ENCODE measurements at places on chromosomes 7 and 10. TPM values are rescaled to one million over a fixed set of nuclear protein-coding genes. Genes with fewer than 3 reads are reported as not detected.
A peak's percentile ranks its signal among the peaks of the same experiment; 100 is the strongest.

DNA sequence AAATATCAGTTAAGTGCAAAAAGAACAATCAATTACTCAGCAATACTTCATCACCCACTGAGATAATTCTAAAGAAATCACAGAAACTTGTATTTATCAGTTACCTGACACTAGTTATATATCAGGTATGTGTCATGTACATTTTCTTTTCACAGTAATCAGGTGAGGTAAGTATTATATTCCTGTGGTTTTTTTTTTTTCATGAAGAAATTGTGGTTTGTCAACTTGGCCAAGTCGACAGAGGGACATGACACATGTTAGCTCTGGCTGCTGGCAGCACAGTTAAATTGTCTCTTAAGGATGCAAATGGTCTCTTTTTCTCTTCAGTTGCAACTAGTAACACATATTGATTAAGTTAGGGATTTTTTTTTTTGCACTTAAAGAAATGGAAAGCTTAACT, 13.7 kb upstream of the GPR141 start:
- DNase-seq = no peak

- DNase-seq = no peak
Measured at GRCh38 chr10:109187677-109188076, 735.6 kb downstream of the XPNPEP1 start.

DNA sequence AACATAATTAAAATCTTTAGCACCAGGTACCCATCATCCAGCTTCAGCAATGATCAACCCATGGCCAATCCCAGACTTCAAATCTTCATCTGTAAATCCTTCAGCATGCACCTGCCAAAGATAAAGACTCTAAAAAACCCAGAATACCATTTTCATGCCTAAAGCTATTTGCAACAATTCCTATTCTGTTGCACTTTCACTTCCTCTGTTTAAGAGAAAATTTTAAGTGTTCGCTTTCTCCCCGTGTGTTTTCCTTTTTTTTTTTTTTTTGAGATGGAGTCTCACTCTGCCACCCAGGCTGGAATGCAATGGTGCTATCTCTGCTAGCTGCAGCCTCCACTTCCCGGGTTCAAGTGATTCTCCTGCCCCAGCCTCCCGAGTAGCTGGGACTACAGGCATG, 31.8 kb upstream of the HTR5A start:
- DNase-seq = no peak

GRCh38 chr7:82164813-82165212, 278.8 kb downstream of the CACNA2D1 start:
- DNase-seq = peak; percentile 41

DNA sequence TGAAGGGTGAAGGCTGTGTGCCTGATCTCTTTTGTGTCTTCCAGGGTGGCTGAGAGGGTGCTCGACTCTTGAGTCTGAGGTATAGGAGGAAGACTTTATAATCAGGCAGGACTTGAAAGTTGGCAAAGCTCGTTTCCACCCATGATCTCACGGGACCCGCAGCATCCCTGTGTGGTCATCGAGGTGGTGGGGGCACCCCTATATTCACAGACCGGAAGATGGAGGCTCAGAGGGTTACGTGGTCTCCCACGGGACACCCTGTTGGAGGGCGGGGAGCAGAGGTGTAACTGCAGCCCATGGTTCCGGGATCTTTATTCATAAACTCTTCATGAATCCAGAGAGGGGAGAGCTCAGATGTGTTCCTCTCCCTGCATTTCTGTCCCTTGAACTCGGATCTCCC, 9.6 kb upstream of the SHH start:
- DNase-seq = no peak

DNA sequence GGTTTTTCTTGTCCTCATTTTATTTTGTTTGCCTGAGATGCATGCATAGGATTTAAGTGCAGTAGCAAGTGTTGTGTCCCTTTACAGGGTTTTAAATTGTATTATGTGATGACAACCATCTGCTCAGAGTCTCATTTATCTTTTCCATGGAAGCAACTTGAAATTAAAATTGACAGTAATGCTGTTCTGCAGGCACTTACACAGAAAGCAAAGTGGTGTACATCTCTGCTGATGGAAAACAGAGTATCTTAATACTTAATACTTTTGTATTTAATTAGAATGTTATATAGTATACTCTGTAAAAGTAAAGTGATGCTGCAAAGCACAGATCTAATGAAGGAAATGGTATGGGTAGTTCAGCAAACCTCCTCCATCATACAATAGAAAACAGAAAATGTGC, 482.9 kb downstream of the POM121L12 start:
- no peak for DNase-seq

DNA sequence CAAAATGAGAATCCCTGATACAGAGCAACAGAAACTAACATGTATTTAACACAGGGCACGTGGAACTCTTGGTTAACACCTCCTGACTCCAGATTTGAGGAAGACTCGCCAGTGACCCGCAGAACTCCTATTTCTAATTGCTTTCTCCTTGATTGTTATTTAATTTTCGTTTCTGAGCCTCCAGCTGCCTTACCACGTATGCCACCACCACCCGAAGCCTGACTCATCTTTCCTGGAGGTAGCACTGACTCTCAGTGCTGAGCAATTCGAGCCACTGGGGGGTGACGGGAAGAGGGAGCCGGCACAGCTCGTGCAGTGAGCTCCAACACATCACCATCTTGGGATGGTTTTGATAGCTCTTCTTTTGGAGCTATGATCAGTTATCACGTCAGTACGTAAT, 273.9 kb upstream of the MGMT start:
- peak; percentile 29 for DNase-seq

GRCh38 chr7:91553410-91553895, 289.2 kb downstream of the FZD1 start:
- DNase-seq = no peak

The TAS2R41 gene
- total RNA-seq = not detected

DNA sequence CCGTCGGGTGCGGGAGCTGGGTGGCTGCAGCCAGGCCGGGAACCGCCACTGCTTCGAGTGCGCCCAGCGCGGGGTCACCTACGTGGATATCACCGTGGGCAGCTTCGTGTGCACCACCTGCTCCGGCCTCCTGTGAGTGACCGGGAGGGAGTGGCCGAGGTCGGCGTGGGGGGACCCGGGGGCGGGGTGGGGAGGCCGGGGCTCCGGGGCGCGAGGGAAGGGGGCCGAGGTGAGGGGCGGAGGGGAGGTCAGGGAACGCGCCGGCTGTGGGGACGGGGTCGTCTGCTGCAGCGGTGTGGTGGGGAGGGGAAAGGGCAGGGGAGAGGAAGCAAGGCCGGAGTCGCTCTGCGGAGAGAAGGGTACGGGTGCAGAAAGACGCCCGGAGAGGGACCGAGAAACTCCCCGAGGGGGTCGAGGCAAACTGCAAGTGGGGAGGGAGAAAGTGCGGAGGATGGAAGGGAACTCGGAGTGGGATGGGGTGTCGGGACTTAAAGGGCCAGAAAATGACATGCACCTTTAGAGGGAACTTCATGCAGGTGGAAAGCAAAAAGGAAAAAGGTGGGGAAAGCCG, 518 bp downstream of the AGFG2 start:
- DNase-seq = no peak

GRCh38 chr7:41085244-41085643, 617.6 kb downstream of the INHBA start:
- DNase-seq = peak; percentile 72

GRCh38 chr10:63935705-63936104, 414.5 kb downstream of the REEP3 start:
- DNase-seq = peak; percentile 1

The NOS3 gene
- total RNA-seq = not detected

GRCh38 chr7:24786306-24786705, 29.0 kb upstream of the GSDME start:
- peak; percentile 8 for DNase-seq

The ARHGEF5 gene
- 3.3 TPM for total RNA-seq

GRCh38 chr7:39592586-39592985, 26.4 kb downstream of the YAE1 start:
- peak; percentile 76 for DNase-seq

DNA sequence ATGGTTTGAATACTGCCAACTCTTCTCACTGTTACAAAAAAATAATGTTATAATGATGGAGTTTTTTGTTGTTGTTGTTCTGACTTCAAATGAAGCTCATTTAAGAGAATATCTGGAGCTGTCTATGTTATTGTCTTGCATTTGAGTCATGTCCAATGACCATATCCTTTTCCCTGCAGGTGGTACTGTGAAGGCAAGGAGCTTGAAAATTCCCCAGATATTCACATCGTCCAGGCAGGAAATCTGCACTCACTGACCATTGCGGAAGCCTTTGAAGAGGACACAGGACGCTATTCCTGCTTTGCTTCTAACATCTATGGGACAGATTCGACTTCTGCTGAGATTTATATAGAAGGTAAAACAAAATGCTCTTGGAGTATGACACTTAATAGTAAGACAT, 33.5 kb downstream of the MYPN start:
- DNase-seq = no peak

The SHOC2 gene
- total RNA-seq = 23.2 TPM

DNA sequence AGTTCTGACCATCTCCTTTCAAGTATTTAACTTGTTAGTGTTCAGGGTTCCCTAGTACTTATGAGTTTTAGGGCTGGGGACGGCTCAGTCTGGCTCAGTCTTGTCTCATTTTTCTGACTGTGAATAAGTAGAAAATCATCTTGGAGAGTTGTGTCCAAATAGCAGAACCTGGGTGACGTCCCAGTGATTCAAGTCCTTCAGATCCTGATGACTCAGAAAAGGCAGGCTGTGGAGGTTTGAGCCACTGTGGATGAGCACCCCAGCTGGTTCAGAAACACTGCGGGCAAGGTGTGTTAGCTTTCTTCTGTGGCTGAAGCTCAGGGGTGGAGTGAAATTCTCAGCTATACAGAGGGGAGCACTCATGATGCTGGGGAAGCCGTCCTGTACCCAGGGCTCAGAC, 154.4 kb upstream of the NPY start:
- DNase-seq = peak; percentile 87

DNA sequence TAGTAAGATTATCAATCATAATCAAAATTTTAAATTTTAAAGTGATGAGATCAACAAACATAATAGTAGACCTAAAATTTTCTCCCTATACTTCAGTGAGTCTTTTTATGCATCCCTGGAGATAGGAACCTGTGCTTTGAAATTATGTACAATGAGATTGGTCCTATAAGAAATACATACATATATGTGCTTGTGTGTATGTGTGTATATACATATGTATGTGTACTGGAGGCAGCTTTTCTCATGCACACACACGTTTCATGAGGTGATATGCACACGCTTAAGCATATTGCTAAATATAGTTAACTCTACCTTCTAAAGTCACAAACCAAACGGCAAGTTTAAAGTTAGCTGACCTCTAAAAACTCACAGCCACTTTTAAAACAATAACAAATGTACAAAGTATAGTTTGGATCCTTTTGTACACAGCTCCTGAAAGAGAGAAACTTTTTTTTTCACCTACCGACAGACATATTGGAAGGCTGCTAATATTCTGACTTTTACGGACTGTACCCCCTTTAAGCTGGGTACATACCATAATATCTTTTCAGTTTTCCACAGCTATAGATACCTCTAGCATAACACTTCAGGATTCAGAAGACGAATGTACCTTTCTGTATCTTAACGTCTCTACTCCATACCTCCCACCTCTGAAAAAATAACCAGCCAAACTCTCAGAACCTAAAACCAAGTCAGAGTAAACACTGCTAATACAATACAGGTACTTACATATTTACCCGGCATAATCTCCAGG, 3.3 kb downstream of the ITGB1 start:
- DNase-seq = no peak

DNA sequence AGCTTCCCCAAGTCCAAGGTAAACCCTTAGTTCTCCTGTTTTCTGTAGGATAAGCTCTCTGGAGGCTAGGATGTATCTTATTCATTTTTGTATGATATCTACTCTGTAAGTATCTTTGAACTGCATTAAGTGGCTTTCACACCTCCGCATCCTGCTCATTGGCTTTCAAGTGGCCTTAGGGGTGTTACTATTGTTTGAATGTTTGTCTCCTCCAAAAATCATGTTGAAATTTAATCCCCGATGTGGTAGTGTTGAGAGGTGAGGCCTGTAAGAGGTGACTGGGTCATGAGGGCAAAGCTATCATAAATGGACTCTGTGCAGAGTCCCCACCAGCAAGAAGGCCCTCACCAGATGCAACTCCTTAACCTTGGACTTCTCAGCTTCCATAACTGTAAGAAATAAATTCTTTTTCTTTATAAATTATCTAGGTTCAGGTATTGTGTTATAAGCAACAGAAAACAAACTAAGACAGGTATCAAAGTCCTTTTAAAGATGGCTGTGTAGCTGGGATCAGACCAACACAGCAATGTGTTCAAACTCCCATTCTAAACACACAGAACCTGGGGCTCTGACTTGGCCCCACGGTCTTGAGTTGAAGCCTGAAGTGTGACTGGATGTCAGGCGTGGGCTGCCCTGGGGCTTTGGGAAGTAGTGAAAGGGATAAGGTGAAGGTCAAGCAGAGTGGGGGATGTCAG, 25.9 kb downstream of the TBXAS1 start:
- no peak for DNase-seq

The GPR37 gene
- total RNA-seq = 6.2 TPM

- DNase-seq = no peak
Measured at GRCh38 chr7:84250452-84250851, 55.9 kb upstream of the SEMA3A start.

The ASZ1 gene
- not detected for total RNA-seq

- peak; percentile 89 for DNase-seq
Measured at GRCh38 chr10:122263971-122264370, 7.1 kb upstream of the BTBD16 start.

DNA sequence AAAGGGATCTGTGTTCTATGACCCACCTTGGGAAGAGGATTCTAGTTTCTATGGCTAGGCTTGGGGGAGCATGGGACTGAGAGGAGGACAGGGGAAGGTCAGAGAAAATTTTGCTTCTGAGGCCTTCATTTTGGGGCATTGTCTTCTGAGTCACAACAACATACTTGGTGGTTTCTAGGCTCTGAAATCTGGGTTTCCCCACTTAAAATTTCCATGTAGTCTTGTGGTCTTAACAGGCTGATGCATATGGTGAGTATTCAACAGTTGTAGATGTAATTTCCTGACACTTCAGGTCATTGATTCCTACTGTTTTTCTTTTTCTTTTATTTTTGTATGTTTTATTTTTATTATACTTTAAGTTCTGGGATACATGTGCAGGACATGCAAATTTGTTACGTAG, 88.5 kb downstream of the ANKRD7 start:
- no peak for DNase-seq

DNA sequence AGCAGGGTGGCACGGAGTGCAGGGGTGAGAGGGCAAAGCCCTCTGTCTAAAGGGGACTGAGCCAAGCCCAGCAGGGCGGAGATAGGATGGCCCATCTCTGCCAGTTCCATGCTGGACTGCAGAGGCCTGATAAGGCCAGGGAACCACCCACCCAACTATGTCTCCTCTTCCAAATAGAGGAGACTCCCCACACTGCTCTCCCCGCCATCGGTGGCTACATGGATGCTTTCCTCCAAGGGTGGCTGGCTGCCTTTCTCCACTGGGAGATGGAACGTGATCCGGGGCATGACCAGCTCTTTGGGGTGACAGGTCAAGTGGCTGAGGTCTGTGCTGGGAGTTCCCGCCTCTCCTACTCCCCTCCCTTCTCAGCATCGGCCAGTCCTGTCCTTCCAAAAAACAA, 58.1 kb upstream of the MXI1 start:
- DNase-seq = no peak
